AG09319 (cell line): ENCODE measurements at places on chromosomes 2 and 18.

DNA sequence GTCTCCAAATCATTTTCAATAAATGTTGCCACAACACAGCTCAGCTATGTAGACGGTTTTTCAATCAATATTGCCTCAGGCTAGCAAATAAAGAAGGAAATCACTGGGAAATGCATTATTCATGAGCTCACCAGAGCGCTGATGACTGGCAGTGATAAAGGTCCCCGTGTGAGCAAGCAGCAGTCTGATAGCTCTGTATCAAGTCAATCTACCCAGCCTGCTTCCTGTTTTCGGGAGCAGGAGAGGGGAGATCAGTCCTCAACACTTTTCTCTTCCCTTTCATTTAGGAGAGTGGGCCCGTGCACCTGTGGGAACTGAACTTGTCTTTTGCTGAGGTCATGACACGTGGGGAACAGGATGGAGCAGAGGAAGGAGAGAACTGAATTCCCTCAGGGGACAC is 253.9 kb upstream of the SIX2 start:
- DNase-seq: no peak

DNA sequence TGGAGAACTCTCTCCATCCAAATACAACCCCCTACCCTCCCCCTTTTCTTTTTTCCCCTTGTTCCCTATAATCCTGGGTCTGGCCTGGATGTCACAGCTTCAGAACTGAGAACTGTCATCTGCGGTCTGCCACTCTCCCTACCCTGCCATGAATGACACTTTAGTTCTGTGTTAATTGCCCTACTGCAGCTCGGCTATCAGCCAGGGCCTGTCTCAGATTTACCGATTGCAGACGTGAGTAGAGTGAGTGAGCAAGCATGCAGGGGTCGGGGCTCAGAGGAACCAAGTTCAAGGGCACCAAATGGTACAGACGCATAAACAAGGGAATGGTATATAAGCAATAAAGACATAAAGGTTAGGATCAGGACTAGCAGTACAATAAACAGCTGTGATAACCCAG is 967.8 kb downstream of the BCL11A start:
- DNase-seq: no peak

DNA sequence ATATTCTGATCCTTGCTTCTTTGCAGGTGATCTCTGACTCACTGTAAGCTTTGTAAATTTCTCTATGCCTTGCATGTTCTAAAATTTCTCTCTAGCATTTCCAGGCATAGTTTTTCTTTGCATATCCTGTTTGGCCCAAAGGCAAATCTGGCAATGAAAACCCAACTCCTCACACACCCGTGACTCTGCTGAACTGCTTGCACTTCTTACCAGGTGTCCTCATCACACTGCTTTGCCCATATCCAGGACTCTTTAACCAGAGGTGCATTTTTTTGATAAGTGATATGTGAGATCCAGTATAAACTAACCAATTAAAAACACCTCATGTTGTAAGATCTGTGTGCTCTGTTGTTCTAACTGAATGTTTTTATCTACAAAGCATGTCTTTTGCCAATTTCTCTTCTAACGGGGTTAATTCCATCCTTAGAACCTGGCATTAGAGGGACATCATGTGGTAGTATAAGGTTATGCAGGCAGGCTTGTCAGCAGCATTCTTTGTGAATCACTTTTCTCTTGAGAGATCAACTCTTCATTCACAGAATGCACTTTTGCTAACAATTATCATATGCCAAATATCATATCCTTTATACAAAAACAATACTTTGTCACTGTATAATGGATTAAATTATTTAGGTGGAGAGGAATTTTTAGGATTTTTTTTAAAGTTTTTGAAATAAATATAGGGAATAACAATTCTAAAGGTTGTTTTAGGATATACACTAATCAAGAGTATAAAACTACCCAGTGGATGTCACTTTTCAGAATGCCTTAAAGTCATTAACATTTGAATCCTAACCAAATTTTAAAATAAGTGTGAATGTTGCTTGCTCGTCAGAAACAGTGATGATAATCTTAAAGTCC is 20.8 kb upstream of the TMX3 start:
- peak; percentile 54 for DNase-seq

GRCh38 chr18:59918320-59918755 is 18.5 kb downstream of the PMAIP1 start:
- DNase-seq: no peak

DNA sequence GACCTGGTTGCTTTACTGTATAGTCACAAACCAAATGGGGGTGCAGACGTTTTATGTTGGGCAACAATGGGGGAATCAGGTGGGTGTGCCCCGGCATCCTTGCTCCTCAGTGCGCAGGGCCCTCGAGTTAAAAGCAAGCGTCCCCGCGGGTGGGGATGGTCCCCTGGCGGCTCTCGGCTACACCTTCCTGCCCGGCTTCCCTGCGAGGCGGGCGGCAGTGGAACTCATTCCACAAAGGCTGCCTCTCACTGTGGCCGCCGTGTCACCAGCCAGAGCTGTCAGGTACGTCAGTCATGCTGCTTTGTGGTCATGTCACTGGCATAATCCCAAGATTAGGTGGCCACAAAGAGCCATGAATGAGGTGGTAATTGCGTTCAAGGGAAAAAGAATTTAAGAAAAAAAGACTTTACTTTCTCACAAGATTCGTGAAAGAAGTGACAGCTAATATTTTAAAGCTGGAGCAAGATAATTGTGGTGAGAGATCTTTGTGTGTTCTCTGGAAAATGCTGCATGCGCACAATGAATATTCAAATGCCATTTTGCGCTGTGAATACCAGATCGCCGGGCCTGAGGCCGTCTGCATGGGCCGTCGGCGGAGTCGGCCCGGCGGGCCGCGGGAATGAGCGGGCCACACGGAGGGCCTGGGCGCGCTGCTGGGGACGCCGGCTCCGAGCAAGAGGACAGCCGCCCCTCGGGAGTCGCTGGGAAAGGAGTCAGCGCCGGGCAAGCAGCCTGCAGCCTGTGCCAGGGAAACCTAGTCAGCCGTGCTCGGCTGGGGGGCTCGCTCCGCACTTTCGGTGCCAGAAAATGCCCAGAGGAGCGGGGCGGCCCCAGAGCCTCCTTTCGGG is 82.3 kb upstream of the LDLRAD4 start:
- no peak for DNase-seq

GRCh38 chr2:237630216-237631000 is 3.0 kb downstream of the LRRFIP1 start:
- no peak for DNase-seq

GRCh38 chr2:62578803-62579640 is 73.0 kb upstream of the TMEM17 start:
- DNase-seq: peak; percentile 52

DNA sequence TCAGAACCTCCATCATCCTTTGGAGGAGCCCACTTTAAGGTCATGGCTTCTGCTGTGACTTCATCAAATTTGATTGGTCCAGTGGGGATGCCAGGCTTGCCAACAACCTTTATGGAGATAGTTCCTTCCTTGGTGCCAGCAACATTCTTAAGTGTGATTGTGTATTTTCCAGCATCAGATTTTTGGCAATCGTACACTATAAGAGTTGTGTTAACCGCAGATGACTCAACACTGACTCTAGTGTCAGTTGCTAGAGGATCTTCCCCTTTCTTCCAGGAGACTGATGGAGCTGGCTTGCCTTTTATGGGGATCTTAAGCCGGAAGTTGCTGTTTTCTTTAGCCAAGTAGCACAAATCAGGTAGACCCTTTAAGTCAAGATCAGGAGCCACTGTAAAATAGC is 98.7 kb downstream of the PLEKHA3 start:
- no peak for DNase-seq

DNA sequence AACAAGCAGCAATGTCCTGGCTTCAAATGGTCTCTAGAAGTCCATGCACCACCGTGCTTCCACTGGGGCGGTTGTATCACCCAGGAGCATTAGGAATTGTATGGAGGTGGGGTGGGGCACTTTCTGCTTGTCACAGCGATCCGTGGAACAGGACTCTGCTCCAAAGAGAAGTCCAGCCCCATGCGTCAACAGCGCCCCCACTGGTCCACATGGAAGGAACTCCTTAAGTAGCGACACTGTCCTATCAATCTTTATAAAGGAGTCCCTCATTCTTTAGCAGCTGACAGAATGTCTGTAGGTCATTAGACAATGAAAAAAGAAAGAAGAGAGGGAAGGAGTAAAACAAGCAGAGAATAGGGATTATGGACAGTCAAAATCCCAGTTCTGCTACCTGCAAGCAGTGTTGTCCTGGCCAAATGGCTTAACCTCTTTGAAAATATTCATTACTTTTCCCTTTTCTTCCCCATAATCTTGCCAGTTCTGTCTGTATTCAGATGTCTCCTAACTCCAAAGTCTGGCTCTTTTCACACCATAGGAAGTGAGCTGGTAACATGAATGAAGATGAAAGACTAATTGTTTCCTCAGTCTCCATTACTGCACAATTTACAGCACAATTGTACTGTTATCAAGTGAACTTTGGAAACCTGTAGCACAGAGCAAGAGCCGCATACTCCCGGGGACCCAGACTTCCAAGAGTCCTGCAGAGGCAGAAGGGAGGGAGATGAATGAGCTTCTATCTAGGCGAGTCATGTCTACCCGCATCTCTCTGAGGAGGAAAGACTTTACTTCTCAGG is 9.9 kb downstream of the NFE2L2 start:
- DNase-seq: no peak

DNA sequence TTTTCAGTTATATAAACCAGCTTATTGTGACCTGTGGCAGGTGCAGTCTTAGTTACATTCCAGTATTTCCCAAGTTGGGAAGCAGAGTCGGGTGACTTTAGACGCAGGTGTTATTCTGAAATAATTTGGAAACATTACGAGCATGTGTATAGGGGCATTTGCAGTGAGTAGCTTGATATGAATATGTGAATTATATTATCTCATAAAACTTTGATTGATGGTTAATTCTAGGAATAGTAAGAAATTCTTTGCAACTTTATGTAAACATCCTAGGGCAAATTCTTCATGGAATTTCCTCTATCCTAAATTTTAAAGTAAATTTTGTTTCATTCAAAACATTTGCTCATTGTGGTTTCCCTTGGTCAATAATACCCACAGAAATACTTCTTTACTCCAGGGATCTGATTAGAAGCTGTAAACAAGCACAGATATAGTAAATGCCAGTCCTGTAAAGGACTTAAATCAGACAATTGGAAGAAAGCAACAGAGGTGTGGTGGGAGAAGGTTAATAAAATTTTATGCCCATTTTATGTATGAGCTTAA is 580.6 kb upstream of the CDH2 start:
- no peak for DNase-seq

DNA sequence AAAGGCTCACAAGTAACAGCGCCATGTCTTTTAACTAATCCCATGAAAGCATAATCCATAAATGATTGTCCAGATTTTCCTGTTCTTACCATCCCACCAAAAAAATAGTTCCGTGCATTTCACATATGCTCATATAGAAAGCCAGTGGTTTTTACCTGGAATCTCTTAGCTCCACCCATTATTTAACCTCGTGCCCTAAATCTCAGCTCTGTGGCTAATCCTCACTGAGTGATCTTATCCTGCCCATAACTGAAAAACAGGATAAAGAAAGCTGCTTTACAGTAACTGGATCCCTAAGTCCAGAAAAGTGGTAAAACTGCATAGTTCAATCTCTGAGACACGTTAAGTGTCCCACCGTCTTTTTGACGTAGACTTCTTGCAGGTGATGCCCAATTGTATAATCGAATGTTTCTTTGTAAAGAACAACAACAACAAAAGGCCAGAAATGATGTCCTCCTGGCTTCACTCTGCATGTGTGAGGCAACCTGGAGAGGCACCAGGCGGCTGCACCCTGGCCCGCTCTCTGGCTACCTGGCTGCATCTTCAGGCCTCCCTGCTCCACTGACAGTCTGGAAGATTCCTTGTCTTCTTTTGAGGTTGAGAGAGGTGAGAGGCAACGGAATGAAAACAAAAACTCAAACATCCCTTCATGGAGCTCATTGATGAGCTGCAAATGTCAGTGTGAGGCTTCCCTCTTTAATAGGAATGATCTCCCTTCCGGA is 38.6 kb downstream of the FEZ2 start:
- no peak for DNase-seq

GRCh38 chr2:8238521-8239230 is 443.2 kb upstream of the ID2 start:
- no peak for DNase-seq

- no peak for DNase-seq
Observed at GRCh38 chr18:10705786-10706185, 180.0 kb downstream of the NAPG start.

GRCh38 chr2:14081521-14081920 is 551.0 kb upstream of the LRATD1 start:
- no peak for DNase-seq
